ENCODE measurements at places on chromosomes 2 and 18.

- no peak for DNase-seq
These were observed 49.1 kb downstream of the ADI1 start for GRCh38 chr2:3470166-3470651.

DNA sequence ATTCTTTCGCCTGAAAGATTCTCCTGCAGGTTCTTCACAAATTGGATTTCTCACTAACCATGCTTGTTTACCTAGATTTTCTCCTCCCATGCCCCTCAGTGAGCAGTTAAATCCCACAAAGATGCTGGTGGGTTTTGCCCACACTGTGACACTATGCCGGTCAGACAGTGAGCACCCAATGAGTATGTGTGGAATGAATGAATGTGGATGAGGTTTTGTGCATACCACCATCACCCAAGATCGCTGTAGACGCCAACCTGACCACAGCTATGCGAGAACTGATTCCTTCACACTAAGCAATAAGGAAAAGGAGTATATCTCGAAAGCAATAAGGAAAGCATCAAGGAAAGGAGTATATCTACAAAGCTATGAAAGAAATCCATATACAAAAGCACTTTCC lies 116.7 kb downstream of the PID1 start:
- no peak for DNase-seq

DNA sequence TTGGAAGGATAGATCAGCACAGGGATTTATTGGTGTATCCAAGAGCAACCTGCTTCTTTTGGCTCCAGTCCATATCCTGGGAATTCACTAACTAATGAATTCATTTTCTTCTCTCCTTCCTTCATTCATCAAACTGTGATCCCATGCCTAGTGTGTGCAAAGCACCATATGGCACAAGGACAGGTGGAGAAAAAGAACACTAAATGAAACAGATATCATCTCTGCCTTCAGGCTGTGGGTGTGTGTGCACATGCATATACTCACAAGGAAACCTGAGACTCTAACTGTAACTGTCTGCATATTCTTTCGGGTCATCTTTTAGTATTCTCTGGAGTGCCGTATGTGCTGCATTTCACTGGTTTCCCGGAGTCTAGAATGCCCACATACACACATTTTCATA lies 20.2 kb downstream of the TNP1 start:
- DNase-seq = no peak

- DNase-seq = no peak
These were observed 132.4 kb downstream of the COPS8 start for GRCh38 chr2:237217995-237218616.

- no peak for DNase-seq
These were observed 168.2 kb downstream of the GALNT1 start for GRCh38 chr18:35749701-35750100.

- DNase-seq = no peak
These were observed 492 bp downstream of the KIF5C start for GRCh38 chr2:148875387-148876051.

- DNase-seq = no peak
These were observed 59.9 kb upstream of the DARS1 start for GRCh38 chr2:136045344-136045743.

- DNase-seq = peak; percentile 58
These were observed 141.1 kb downstream of the CCBE1 start for GRCh38 chr18:59555995-59556659.

GRCh38 chr18:12242658-12243260 lies 11.4 kb upstream of the CIDEA start:
- DNase-seq = no peak

DNA sequence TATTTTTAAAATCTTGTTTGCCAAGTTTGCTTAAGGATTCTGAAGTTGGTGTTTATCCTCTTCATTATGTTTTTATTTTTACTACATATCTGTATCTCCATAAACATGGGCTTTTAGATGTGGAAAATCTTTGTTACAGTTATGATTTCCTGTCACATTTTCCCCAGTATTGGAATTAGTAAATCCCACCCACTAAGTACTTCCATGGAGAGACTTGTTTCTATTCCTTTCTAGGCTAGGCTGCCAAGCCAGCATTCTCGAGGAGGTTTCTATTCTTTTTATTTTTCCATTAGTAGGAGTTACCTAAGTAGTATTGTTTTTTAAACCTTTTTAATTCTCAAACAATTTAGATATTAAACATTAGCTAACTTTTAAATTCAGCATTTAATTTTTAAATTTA lies 22.1 kb downstream of the PKP4 start:
- no peak for DNase-seq

- DNase-seq = peak; percentile 75
These were observed 52.0 kb downstream of the FBXO36 start for GRCh38 chr2:229974266-229974665.

GRCh38 chr2:70258532-70258875 lies 567 bp downstream of the PCYOX1 start:
- no peak for DNase-seq

DNA sequence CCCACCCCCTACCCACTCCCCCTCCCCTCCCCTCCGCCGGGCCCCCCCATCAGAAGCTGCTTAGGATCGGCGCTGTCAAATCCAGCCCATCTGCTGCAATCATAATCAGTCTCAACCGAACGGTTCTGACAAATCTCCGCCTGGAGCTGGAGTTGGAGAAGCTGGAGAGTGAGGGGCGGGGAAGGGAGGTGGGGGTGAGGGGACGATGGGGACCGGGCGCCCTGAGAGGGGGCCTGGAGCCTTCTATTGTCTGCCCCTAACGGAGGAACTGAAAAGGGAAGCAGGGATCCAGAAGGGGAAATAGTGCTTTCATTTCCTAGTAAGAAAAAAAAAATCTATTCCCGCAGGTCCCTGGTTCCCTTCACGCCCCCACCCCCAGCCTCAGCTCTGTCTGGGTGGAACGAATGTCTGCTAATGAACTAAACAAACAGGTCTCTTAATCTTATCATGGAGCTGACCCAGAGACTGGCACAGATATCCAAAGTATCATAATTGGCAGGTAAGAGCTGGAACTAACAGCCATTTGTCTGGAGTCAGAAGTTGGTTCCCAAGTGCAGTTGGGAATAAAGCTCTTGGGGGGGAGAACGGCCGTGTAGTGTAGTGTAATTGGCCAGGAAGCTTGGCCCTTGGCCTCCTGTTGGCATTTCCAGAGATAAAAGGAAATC lies 301.2 kb downstream of the NCKAP5 start:
- no peak for DNase-seq

GRCh38 chr2:155997538-155997937 lies 335.0 kb downstream of the NR4A2 start:
- no peak for DNase-seq

GRCh38 chr2:110714452-110715224 lies 17.7 kb upstream of the ACOXL start:
- DNase-seq = no peak

- no peak for DNase-seq
These were observed 1.4 kb downstream of the FZD5 start for GRCh38 chr2:207768168-207768865.

DNA sequence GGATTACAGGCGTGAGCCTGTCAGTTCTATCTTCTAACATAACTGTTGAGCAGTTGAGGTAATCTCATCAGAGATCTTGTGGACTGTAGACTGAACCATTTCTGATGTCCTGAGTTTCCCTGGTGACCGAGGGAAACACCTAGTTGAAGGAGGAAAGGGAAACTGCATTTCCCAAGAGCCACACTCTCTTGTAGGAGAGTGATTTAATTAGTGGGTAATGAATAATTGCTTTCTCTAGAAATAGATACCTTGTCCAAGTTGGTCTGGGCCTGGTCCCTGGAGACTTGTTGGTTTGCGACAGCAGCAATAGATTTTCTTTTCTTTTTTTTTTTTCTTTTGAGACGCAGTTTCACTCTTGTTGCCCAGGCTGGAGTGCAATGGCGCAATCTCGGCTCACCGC lies 7.4 kb downstream of the TTLL4 start:
- DNase-seq = no peak

DNA sequence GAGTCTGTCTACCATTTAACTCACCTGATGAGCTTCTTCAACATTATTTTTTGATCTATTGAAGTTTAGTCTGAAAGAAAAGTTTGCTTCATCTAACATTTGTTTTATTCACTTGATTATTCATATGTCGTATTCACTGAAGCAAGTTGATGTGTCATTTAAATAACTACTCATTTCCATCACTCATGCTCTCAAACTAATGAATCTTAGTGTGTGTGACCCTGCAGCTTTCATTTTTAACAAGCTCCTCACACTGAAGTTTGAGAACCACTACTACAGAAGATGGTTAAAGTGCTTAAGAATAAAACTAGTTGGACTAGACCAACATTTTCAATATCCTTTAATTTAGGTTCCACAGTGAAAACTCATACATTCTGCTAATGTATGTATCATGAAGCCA lies 1.8 kb upstream of the ABI2 start:
- no peak for DNase-seq

DNA sequence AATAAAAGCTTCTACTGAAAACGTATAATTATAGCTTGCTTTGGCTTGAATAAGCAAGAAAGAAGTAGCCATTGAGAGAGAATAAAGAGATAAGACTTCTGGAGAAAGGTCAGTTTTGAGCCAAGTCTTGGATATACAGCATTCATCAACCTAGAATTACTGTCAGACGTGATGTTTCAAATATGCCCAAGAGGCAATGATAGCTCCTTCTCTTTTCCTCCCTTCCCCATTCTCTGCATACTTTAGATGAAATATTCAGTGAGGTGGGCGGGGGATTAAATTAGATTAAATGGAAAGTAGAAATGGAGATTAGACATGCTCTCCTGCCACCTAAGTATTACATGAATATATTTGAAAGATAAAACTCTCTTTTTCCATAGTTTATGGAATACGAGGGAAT lies 8.7 kb downstream of the ANTXR1 start:
- DNase-seq = no peak

DNA sequence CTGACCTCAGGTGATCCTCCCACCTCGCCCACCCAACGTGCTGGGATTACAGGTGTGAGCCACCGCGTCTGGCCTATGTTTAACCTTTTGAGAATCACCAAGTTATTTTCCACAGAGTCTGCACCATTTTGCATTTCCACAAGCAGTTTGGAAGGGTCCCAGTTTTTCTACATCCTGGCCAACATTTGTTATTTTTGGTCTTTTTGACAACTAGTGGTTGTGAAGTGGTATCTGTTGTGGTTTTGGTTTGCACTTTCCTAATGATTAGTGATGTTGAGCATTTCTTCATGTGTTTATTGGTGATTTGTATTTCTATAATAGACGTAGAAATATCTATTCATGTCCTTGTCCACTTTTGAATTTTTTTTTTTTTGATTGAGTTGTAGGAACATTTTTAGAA lies 67.9 kb downstream of the BIRC6 start:
- DNase-seq = no peak

DNA sequence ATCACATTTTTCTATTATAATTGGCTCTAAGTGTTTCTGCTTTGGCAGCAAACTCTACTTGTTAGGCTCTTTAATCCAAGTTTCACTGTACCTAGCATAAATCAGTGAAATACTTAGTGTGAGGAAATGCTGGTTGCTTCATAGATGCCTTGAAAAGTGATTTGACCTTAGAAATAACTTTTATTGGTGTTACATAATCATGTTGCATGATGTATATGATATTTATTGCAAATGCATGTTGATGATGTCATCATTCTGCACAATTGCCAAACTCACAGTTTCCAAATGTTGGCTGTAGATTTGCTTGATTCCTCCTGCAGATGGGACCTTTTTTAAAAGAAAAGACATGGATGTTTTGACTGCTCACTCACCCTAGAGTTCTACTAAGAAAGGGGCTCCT lies 137.6 kb upstream of the BCL2L11 start:
- DNase-seq = no peak

GRCh38 chr2:100934504-100935371 lies 67.4 kb upstream of the RPL31 start:
- DNase-seq = no peak

DNA sequence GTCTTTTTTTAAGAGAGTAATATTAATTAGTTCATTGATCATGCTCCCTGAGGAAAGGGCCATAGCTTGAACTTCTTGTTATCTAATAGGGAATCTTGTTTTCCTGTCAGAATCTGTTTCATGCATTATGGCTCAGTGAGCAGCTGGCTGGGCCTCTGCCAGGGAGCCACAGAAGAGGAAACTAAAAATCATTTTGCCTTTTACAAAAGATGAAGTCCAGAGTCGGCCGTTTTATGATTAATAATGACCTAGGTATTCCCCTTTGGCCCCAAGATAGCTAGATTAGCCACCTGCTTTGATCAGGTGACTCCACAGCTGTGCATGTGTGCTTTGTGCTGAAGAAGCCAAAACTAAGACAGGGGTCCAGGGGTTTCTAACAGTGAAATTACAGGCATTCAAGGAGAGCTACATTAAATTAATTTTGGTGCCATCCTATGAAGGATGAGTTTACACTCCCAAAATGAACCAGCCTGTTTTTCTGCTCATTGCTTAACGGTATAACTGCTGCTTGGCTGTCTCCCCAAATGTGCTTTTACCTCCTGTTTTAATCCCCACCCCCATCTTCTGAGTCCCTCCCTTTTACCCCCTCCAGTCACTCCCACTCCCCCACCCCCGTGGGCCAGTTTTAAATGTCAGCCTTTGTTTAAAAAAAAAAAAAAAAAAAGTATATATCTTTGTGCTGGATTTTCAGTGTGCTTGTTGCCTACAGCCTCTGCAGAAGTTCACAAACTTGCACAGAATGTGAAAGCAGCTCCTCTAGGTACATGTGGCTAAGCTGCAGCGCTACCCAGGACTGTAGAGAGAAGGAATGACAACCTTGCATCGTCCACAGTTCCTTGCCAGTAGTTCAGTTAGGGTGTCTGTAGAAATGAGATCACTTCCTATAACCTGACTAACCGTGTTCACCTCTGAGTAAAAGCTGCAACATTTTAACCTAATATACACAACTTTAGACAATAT lies 93.1 kb downstream of the CABLES1 start:
- no peak for DNase-seq

DNA sequence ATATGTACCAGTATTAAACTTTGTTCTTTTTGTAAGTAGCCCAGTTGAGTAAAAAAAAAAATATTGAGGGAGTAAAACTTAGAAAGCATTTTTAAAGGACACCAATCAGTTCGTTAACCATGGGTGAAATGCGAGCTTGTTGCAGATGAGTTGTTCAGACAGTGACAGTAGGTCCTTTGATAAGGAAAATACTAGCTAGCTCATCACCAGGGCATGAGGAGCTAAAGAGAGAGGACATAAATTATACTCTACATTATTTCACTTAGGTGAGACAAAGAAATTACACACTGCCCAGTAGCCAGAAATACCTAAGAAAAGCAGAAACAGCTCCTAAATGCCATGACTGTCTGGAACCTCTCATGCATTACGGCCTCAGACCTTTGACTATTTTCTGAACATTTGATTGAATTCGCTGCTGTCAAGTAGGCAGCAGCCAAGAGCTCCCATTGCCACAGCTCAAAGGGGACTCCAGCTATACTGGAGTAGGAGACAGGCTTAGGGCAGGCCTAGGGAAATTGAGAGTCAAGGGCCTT lies 2.6 kb upstream of the HNRNPLL start:
- DNase-seq = no peak

DNA sequence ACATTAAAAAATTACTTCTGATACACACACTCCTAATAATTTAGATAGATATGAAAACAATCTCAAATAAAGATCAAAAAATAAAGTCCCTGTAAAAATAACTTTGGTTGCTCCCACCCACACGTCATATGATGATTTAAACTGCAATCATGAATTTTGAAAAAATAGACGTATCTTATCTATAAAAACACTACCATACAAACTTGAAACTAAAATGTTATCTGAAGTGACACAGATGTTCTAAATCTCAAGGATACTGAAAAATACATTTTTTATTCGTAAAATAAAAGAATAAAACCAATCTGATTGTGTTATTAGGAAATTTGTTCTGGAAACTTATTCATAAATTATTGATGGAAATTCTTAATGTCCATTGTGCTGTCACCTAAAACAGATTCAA lies 8.1 kb upstream of the BOLA3 start:
- DNase-seq = no peak

- DNase-seq = no peak
These were observed 368.8 kb upstream of the CDH19 start for GRCh38 chr18:66972681-66973080.

- DNase-seq = no peak
These were observed 1091.5 kb upstream of the GYPC start for GRCh38 chr2:125564471-125564870.

Data from AG09319 (cell line).